ENCODE measurements at places on chromosomes 11 and 22.

DNA sequence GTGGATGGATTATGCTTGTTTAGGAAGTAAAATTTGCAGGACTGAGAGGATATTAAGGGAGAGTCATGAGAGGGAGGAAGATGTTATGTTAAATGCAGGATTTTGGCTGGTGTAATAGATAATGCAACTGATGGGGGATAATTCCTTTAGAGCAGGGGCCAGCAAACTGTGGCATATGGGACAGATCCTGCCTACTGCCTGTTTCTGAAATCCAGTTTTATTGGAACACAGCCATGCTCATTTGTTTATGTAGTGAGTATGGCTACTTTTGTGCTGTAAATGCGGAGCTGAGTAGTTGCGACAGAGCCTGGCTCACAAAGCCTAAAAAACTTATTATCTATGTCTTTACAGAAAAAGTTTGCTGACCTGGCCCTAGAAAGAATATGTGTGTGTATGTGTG lies 66.6 kb upstream of the MPPED2 start:
- DNase-seq: no peak

- no peak for DNase-seq
Measured at GRCh38 chr22:29308791-29309262, 2.4 kb downstream of the GAS2L1 start.

DNA sequence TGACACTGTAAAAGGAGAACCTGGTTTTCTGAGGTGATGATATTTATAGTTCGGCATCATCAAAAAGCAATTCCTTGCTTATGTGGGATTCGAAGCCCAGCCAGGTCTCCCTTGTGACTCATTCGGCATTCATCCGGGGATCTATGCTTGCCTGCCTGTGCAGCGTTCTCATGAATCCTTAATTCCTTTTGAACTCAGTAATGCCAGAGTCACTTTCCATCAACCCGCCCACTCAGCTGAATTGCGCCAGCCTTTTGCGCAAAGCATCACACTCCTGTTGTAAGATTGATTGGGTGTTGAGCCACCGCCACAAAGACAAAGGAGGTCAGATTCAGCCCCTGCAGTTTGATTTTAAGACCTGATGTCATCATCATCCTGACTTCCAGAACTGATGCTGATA lies 128.6 kb downstream of the SLC17A6 start:
- no peak for DNase-seq

DNA sequence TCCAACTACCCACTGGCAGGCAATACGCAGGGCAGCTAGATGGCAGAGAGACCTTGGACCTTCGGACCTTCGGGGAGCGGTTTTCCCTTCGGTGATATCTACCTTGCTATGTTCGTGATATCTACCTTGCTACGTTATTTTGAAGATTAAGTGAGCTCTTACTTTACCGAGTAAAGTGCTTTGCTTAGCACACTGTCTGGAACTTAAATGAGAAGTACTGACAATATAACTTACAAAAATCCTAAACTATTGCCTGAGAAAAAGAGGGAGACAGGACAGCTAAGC lies 1.0 kb upstream of the PRDM10 start:
- no peak for DNase-seq

GRCh38 chr11:112087212-112087611 lies 539 bp downstream of the SDHD start:
- DNase-seq: no peak

All from Panc1 (cell line).